Activated CD4-positive, alpha-beta T cell treated with anti-CD3 and anti-CD28 coated beads, Interleukin-2, amount 10 ng/mL, durations not matched to agents 7 days and 5 days (primary cell): ENCODE measurements at places on chromosomes 16 and 17. TPM values are rescaled to one million over a fixed set of nuclear protein-coding genes. Genes with fewer than 3 reads are reported as not detected.

DNA sequence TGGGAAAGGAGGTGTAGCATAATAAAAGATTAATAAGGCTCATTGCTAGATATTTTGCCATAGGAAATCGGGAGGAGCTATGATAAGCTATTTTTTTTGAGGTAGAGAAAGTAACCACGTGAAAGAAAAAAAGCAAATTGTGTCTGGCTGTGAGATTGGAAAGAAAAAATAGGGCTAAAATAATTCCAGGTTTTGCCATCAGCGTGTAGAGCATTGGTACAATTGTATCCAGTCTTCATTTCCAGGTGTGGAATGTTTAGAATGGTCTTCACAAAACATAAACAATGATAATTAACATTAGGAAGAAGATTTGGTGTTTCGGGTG, 1.1 kb downstream of the TANC2 start:
- H3K36me3 ChIP-seq, result no peaks in the 10 kb centered on the region
- peak overlapping the region; percentile 76 for H3K4me3 ChIP-seq
- H3K27me3 ChIP-seq, result peaks cover 45% of the 10 kb centered on the region

DNA sequence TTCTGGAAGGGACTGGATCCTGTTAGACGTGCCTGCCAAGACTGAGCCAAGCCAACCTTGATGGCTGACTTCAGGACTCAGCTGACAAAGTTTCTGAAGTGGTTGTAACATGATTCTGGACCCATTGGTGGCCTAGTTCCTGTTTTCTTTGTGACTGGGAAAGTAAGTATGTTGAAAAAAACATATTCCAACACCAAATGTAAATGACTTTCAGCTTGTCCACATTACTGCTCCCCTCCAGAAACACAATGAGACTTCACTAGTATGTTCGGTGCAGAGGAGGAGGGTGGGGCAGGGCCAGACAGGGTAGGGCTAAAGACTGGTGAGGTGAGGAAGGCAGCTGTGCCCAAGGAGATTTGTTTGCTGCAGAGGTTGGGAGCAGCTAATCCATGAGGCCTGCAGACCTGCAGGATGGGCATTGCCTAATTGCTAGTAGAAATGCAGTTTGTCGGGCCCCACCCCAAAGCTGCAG, 26.4 kb downstream of the NMT1 start:
- peaks cover 9% of the 10 kb centered on the region for H3K4me1 ChIP-seq
- H3K27ac ChIP-seq, result no peak overlapping the region
- DNase-seq, result no peak
- H3K27me3 ChIP-seq, result no peaks in the 10 kb centered on the region
- peaks cover 37% of the 10 kb centered on the region for H3K36me3 ChIP-seq

GRCh38 chr17:19361944-19362276, 613 bp downstream of the B9D1 start:
- no peaks in the 10 kb centered on the region for H3K36me3 ChIP-seq
- peak overlapping the region; percentile 48 for H3K4me3 ChIP-seq
- peaks cover 18% of the 10 kb centered on the region for H3K4me1 ChIP-seq
- no peak overlapping the region for H3K27ac ChIP-seq
- peaks cover 12% of the 10 kb centered on the region for H3K27me3 ChIP-seq
- no peak for DNase-seq

DNA sequence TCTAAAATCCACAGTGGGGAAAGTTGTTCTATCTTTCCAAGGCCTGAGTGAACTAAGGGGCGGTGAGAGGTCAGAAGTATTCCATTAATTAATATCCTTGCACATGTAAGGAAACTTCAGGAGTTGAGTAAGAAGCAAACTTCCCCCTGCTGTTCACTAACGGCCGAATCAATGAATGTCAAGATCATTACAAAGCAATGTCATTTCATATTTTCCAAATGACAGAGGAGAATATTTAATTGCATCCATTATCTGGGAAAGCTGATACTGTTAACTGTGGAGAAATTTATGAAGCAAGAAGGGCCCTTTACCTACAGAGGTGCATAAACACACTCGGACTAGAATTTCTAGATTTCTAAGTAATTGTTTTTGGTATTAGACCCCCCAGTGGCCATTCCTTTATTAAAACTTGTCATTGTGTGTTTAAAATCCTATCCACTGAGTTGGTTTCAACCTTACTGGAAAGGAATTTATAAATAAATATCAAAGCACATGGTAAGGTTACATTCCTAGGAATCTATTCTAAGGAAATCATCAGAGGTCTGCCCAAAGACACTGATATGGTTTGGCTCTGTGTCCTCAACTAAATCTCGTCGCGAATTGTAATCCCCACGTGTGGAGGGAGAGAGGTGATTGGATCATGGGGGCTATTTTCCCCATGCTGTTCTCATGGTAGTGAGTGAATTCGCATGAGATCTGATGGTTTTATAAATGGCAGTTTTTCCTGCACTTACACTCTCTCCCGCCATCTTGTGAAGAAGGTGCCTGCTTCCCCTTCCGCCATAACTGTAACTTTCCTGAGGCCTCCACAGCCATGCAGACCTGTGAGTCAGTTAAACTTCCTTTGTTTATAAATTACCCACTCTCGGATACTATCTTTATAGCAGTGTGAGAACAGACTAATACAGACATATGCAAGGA, 20.4 kb upstream of the SMURF2 start:
- no peak overlapping the region for H3K27ac ChIP-seq
- no peaks in the 10 kb centered on the region for H3K27me3 ChIP-seq
- H3K36me3 ChIP-seq, result no peaks in the 10 kb centered on the region
- peaks cover 1% of the 10 kb centered on the region for H3K4me1 ChIP-seq

GRCh38 chr16:89190150-89190958, 10.0 kb downstream of the SLC22A31 start:
- no peak overlapping the region for H3K27ac ChIP-seq
- no peak for DNase-seq
- no peaks in the 10 kb centered on the region for H3K27me3 ChIP-seq

DNA sequence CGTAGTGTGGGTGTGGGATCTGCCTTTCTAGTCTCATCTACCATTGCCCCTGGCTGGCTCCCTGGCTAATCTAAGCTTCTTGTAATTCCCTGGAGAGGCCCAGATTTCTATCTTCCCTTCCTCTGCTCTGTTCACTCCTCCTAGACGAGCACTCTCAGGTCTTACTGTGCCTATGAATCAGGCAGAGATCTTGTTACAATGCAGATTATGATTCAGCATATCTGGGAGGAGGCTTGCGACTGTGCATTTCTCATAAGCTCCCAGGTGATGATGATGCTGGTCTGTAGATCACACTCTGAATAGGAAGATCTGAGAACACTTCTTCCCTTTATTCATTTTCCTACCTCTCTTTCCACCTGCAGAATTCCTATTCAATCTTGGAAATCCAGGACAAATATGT, 200.1 kb downstream of the CBLN1 start:
- no peak overlapping the region for H3K27ac ChIP-seq
- H3K36me3 ChIP-seq, result no peaks in the 10 kb centered on the region

GRCh38 chr16:84662471-84662870, 14.2 kb downstream of the KLHL36 start:
- DNase-seq, result no peak
- no peaks in the 10 kb centered on the region for H3K27me3 ChIP-seq

Gene CRYBA1
- total RNA-seq, result not detected

Gene TP53TG3
- 0.73 TPM for total RNA-seq

Gene HP
- total RNA-seq, result not detected

Gene SDR42E2
- total RNA-seq, result not detected
